ENCODE measurements at places on chromosomes 12 and 14. TPM values are rescaled to one million over a fixed set of nuclear protein-coding genes. Genes with fewer than 3 reads are reported as not detected.

Gene UBR7
- 25.8 TPM for total RNA-seq

Gene LYSET
- 3.4 TPM for total RNA-seq

Gene ZBTB25
- 7.8 TPM for total RNA-seq

Gene G2E3
- 13.0 TPM for total RNA-seq

Gene TEX22
- not detected for total RNA-seq

Gene NT5DC3
- 3.2 TPM for total RNA-seq

Gene HOXC11
- 5.1 TPM for total RNA-seq

DNA sequence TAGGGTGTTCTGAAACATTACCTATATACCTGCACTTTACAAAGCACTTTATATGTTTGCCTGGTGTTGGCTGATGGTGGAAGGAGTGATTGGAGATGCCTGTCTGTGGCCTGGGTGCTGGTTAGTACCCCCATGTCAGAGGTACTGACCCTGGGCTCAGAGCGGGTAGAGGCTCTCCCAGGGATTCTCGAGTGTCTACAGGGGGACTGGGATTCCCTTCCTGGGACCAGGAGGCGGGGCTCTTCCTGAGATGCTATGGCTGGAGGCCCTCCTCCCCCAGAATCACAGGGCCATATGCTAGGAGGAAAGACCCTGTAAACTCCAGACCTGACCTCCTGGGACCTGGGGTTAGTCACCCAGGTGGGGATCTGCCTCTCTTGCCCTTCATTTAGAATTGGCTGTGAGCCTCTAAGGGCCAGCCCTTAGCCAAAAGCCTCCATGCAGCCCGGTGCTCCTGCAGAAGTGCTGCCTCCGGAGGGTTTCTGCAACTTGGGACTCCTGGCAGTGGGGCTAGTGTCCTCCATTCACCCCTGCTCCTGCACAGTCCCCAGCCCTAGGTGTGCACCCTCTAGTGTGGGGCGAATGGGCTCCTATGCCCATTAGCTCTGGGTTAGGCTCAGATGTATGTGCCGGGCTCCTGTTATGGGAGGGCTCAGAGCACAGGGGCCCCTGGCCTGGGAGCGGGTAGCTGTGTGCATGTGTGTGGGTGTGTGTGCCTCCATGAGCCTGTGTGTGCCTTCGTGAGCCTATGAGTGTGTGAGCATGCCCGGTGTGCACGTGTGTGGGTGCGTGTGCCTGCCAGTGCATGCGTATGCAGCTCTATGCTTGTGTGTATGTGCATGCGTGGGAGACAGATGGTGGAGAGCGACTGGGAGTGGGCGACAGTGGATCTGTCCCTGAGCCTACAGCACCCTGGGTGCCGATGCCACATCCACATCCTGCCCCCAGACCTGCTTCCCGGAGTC is 36.6 kb downstream of the RTL1 start:
- no peak for DNase-seq

- no peak for DNase-seq
Measured at GRCh38 chr12:84166812-84167211, 745.8 kb downstream of the SLC6A15 start.

DNA sequence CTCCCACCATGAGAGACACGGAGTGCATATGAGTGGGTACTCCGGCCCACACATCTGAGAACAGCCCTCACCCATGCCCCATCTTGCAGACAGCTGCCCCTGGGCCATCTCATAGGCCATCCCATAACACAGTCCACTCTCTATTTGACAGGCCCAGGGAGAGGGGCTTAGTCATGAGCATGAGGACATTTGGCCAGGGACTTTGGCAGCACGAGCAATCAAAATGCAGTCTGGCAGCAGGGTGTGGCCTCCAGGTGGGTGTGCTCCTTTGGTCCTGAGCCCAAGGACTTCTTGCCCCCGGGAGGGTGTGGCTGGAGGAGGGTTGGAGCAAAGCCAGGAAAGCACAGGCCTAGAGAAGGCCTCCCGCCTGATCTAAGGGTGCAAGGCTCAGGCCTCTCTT is 25.6 kb downstream of the EMP1 start:
- no peak for DNase-seq

DNA sequence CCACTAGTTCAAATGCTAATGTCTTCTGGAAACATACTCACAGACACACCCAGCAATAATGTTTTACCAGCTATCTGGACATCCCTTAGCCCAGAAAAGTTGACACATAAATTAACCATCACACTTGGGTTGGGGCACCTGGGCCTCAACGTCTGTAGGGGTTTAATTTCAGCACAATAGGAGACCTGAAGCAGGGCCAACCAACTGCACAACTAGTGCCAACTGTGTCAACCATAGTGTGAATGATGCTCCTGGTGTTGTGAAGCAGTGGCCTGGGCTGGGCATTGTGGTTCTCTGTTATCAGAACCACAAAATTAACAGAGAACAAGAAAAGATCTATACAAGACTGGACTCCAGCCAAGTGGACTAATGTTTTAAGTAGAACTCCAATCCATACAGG is 106.7 kb upstream of the PPM1H start:
- DNase-seq, result no peak

DNA sequence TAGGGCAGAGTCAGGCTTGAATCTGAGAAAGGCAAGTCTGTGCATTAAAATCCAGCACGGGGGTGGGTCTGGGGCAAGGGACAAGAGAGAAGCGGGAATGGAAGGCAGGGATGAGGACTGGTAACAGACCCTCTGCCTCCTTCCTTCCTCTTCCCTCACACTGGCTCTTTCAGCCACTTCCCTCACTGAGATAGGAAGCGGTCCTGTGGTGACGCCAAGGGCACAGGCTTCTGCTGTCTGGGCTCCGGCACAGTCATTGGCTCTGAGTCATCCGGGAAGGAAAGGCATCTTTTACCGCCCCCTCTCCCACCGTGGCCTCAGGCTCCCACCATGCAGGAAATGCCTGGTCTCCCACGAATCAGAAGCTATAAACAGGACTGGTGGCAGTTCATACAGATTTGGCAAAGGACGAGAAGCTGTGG is 70.2 kb downstream of the ETV6 start:
- DNase-seq, result no peak

DNA sequence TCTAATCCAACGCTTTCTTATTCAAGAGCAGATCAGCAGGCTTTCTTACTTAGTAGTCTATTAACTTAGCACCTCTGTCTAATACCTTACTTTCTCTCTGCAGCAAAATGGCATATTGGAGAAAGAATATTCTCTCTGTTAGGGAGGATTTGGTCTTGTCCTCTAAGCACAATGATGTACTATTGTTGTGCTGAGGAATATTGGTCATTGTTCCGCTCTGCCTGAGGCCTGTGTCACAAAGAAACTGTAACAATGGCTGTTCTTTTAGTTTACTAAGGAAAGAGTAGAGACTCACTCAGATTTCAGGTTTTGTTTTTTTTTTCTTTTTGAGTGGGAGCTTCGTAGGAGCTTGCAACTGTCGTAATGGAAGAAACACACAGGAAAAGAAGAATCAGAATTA is 1358.8 kb downstream of the LRFN5 start:
- no peak for DNase-seq

DNA sequence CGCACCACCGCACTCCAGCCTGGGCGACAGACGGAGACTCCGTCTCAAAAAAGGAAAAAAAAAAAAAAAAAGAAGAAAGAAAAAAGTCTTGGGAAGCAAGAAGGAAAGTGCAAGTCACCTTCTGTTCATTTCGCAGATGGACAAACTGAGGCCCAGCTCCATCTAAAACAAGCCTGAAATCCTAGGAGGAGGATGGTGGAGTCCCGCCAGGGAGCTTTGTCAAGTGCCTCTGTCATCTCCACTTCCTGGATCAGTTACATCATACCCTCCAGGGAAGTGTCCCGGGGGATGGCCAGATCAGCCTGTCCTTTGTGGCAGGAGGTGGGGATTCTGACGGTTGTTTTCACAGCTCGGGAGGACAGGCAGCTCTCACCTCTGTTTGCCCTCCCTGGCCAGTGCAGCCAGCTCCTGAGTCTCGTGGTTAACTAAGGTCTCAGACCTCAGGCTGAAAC is 8.7 kb upstream of the SDSL start:
- no peak for DNase-seq
